ENCODE measurements at places on chromosomes 2 and 18.
A peak's percentile ranks its signal among the peaks of the same experiment; 100 is the strongest.

DNA sequence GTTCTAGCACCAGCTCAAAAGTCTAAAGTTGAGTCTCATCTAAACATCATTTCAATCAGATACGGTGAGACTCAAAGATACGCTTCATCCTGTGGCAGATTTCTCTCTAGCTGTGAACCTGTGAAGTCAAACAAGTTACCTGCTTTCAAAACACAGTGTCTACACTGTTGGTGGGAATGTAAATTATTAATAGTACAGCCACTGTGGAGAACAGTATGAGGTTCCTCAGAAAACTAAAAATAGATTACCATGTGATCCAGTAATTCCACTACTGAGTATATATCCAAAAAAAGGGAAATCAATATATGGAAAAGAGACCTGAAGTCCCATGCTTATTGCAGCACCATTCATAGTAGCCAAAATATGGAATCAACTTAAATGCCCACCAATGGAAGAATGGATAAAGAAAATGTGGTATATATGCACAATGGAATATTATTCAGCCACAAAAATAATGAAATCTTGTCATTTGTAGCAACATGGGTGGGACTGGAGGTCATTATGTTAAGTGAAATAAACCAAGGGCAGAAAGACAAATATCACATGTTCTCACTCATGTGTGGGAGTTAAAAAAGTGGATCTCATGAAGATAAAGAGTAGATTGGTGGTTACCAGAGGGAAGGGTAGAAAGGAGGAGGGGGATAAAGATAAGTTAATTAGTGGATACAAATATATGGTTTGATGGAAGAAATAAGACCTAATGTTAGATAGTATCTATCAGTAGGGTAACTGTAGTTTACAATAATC is 11.7 kb downstream of the UBR3 start:
- DNase-seq, result no peak

DNA sequence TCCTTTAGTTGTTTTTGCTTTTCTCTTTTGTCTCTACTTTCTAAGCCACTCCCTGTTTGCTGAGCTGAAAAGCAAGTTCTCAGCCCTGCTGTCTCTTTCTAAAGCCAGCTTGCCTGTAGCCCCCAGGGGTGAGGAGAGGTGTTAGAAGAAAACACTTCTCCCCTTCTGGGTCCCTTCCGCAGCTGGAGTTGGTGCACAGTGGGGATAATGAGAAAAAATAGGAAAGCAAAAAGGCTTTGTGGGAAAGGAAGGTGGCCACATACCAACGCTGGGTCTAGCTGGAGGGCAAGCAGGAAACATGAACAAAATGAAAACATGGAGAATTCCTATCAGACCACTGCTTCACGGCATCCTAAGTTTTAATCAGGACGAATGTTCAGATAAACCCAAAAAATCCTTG is 15.5 kb upstream of the SLC20A1 start:
- DNase-seq, result no peak

- no peak for DNase-seq
Observed at GRCh38 chr2:190718652-190719526, 70.0 kb downstream of the NAB1 start.

- DNase-seq, result no peak
Observed at GRCh38 chr2:27638709-27639108, 9.9 kb downstream of the GPN1 start.

DNA sequence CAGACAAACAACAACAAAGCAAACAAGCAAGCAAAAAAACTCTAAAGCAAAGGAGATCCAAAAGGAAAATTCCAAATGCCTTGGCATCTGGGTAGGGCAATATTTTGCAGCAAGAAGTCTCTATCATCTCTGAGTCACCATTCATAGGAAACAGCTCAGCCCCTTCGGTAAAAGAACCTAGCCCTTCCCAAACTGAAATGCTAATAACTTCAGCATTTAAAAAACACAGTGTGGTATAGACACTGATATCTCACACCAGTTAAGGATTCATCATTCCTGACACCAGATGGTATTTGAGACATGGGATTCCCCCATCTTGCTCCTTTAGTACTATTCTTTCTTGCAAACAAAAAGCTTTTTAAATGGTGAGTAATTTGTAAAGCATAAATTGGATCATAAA is 491.8 kb downstream of the TXNL1 start:
- no peak for DNase-seq

DNA sequence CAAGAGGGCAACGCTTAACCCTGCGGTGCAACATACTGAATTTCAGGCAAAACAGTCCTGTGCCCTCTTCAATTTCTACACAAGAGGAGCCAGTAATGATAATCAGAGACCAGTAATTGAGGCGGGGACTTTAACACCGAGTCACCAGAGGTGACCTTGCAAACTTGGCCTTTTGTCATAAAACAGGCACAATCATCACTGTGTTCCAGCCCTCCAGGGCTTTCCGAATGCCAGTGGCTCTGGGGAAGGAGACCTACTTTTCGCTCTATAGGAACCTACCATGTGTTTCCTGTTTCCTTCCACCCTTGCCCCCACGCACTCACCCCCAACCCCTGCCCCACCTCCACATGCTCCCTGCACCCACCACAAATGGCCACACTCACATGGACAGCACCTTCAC is 47.2 kb upstream of the LOXHD1 start:
- DNase-seq, result no peak

- DNase-seq, result no peak
Observed at GRCh38 chr2:188919824-188920223, 54.3 kb upstream of the COL3A1 start.

DNA sequence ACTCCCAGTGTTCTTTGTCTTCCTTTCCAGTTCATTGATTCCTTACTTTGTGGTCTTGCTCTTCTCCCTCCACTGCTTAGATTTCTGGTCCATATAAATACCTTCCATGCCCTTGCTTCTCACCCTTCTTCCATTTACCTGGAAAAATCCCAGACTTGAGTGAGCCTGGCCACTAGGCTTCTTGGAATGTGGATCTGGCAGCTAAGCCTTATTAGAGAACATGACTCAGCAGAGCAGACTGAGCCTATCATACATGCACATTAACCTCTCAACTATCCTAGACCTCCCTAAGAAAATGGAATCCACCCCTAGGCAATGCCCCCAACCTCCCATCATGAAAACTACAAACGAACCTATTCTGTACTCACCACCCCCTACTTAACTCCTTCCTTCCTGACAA is 127.7 kb downstream of the RHBDD1 start:
- DNase-seq, result no peak

DNA sequence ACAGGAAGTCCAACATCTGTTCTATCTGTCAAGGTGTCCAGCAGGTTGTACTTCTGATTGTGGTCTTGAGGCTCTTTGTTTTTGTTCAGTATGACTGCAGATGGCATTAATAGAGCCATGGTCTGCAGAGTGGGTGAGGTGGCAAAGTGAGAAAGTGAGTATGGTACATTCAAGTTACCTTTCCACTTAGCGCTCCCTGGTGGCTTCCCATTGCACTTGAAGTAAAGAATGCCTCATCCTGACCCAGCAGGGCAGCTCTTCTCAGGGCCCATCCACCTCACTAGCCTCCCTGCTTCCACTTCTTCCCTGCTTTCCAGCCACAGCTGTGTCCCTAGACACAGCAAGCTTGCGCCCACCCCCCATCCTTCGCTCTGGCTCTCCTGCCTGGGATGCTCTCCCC is 148.0 kb upstream of the ALPP start:
- no peak for DNase-seq

- no peak for DNase-seq
Observed at GRCh38 chr2:7375901-7376300, 458.7 kb downstream of the RNF144A start.

GRCh38 chr2:130160131-130160530 is 15.2 kb upstream of the CCDC74B start:
- DNase-seq, result no peak

- no peak for DNase-seq
Observed at GRCh38 chr2:122863532-122863931, 1108.1 kb downstream of the TSN start.

GRCh38 chr18:62549755-62550154 is 26.9 kb downstream of the ZCCHC2 start:
- DNase-seq, result no peak

DNA sequence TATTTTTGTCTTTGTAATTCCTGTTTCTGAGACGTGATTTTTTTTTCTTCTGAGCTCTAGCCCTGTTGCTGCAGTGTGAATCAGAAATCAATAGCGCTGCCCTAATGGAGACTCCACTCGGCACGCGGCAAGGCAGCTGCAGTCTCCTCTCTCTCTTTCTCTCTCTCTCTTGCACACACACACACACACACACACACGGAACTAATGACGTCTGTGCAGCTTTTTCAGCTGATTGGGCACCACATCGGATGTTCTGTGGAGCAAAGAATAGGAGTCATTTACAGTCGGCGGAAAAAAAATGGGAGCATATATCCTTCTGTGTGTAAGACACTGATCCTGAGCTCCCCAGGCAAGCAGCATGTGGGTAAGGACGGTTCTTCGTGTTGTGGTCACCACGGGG is 2.0 kb upstream of the MYT1L start:
- DNase-seq, result peak; percentile 89

DNA sequence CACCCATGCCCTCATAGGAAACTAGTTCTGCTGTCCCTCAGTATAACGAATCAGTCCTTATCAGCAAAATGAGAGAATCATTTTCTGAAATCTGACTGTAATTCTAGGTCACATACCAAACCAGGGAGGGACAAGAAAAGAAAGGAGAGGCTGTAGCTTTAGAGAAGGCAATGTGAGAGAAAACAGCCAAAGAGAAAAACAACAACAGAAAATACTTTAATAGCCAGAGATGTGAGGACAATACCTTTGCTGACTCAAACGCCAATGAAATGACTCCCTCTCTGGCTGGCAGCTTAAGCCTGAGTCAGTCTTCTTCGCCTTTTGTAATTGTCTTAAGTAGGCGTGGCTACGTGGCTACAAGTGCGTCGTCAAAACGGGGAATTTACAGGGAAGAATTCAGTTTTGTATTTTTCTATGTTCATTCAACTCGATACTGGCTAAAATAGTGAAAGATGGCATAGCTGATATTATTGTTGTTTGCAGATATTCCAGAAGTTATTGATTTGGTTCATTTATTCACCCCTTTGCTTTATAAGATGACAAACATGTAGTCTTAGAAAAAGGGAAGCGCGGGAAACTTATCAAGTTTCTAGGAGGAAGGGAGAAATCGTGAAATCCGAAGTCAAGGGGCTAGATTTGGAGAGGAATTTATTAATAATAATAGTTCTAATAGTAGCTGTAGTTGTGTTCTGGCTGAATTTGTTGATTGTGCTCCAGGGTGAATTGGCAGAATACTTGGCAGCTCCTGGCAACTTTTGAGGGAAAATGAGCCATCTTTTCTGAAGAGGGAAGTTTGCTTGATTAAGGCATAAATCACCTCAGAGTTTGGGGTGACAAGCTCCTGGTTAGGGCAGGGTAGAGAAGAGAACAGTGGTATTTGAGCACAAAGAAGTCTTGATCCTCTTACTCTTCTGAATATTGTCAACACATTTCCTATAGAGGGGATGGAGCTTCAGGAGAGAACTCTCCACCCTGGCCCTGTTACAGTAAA is at the start of gene IL1A:
Gene IL1A, minus strand, starts transcription at position 295 of the 991 bp plus-strand sequence. CDS start 723 bp downstream, outside the sequence.
- no peak for DNase-seq

- no peak for DNase-seq
Observed at GRCh38 chr2:8022908-8023640, 658.8 kb upstream of the ID2 start.

Measured in NCI-H748 treated with DMSO at 0.1 percent for 48 hours (cell line).